ENCODE measurements at places on chromosomes 2 and 18. TPM values are rescaled to one million over a fixed set of nuclear protein-coding genes. Genes with fewer than 3 reads are reported as not detected.

Gene PLB1
- total RNA-seq = 12.9 TPM

- no peak for DNase-seq
These were observed 8.0 kb upstream of the PTPN4 start for GRCh38 chr2:119751706-119752105.

DNA sequence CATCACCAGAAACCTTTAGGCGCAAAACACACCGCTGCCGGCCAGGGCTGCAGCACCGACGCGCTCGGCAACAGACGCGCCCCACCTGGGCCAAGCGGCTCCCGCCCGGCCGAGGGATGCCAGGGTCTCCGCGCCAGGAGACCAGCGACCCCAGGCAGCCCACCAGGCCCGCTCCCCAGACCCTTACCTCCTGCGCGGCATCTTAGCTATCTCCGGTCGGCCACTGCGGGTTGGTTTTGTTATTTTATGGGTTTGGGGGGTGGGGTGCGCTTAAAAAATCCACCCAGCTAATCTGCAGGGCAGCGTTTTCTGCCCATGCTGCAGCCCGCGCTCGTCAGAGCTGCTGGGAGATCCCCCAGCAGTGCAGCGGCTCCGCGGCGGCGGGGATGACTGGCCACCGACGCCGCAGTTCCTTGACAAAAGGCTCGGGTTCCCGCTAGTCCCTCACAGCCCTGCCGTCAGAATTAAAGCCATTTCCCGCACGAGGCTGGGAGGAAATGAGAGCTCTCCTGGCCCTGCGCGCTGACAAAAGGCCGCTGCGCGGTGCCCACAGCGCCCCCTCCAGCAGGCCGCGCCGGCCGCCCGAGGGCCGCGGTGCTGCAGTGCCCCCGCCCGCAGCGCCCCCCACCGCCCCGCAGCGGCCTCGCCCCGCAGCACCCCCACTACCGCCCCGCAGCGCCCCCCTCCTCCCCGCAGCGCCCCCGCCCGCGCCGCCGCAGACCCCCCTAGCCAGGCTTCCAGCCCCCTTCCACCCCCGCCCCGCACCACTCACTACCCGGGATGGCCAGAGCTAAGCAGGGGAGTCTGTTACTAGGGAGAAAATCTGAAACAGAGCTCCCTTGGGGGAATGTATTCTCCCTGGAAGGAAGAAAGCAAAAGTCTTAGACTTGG, at the start of gene ADD2:
Gene ADD2, minus strand, starts transcription at position 502 of the 891 bp plus-strand sequence. CDS start 61,792 bp downstream, outside the sequence.
- peak; percentile 78 for DNase-seq

Gene KRTCAP3
- 3.2 TPM for total RNA-seq

Gene LYPD1
- 1.0 TPM for total RNA-seq

GRCh38 chr18:75437979-75438378, 10.5 kb upstream of the SMIM21 start:
- DNase-seq = no peak

Gene MOCOS
- 2.7 TPM for total RNA-seq

GRCh38 chr2:120568089-120568974, 167.3 kb upstream of the GLI2 start:
- DNase-seq = no peak

- no peak for DNase-seq
These were observed 198.0 kb downstream of the ALK start for GRCh38 chr2:29723255-29724001.

- no peak for DNase-seq
These were observed 3.0 kb upstream of the STK17B start for GRCh38 chr2:196174404-196174803.

- no peak for DNase-seq
These were observed 308.8 kb upstream of the LYPD1 start for GRCh38 chr2:132978840-132979239.

DNA sequence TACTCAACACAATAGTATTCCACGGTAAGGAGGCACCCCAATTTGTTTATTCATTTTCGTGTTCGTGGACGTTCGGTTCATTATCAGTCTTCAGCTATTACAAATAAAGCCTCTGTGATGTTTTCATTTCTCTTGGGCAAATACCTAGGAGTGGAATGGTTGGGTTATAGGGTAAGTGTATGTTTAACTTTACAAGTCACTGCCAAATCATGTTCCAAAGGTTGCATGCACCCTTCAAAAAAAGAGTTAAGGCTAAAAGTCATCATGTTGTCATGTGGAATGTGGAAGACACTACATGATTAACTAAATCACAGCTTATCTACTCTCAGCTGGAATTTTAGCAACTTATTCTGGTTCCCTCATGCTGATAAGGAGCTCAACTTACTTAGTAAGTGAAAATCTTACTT, 15.8 kb downstream of the INO80C start:
- no peak for DNase-seq

DNA sequence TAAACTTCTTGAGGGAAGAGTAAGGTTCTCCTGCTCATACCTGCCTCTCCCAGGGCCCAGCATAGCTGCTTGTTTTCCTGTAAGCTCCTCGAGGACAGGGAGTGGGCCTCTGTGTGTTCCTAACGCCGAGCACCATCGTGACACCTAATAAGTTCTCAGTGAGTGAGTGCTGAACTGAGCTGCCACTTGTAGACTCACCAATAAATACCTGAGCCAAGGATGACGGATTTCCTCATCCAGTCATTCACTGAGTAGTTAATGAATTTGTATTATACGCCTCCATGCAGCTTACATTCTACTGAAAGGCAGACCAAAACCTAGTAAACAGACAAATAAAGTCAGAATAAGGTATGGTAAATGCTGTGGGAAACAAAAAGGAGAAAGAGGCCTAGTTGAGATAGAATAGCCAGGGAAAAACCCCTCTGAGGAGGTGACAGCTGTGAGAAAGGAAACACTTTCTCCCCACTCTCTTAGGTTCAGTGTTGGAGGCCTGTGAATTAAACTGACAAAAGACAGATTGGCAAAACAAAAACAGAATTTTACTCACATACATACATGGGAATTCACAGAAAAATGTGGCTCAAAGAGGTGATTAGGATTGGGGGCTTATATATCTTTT, 138.6 kb downstream of the B3GNT2 start:
- DNase-seq = no peak

- no peak for DNase-seq
These were observed 271.1 kb downstream of the PRKCE start for GRCh38 chr2:45922577-45922988.

GRCh38 chr18:77058290-77058835, 74.2 kb downstream of the MBP start:
- peak; percentile 86 for DNase-seq

- no peak for DNase-seq
These were observed 15.8 kb downstream of the RIOK3 start for GRCh38 chr18:23468753-23469459.

DNA sequence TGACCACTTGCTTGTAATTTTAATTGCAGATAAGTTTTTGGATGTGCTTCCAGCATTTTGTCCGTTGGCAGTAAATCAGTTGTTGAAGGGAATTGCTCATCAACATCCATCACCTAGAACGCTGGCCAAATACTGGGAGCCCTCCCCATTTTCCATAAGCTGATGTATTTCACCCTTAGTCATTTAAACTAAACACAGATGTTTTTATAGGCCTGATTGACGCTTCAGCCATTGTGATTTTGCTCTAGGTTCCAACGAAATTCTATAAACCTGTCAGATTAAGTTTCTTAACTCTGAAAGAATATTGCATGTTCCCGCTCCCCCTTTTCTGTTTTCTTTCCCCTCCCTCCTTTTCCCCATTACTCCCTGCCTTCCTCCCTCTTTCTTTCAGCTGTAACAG, 1.0 kb upstream of the RPRM start:
- DNase-seq = no peak

DNA sequence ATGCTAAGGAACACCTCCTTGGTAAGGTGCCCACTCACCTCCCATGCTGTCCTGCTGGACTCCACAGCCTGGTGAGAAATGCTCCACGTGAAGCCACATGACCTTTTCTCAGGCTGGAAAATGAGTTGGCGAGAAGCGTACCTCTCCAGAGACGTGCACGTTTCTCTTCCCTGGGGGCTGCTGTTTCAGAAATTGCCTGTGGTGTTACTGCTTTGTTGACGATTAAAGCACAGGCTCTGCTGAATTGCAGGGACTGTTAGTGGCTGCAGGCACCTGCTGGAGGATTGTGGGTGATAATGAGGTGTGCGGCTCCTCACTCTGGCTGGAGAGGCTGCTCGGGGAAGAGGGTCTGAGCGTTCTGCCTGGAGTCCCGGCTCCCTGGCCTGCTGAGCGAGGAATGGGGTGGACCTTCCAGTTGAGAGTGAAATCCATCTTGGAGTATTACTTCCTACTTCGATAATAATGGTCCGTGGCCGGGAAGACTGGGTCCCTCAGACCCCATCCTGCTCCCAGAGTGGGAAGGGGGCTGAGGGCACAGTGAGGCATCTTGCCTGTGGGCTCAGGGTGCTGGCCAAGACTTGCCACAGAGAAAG, 199.3 kb upstream of the HDAC4 start:
- peak; percentile 54 for DNase-seq

Gene ZRANB3
- total RNA-seq = 11.1 TPM

DNA sequence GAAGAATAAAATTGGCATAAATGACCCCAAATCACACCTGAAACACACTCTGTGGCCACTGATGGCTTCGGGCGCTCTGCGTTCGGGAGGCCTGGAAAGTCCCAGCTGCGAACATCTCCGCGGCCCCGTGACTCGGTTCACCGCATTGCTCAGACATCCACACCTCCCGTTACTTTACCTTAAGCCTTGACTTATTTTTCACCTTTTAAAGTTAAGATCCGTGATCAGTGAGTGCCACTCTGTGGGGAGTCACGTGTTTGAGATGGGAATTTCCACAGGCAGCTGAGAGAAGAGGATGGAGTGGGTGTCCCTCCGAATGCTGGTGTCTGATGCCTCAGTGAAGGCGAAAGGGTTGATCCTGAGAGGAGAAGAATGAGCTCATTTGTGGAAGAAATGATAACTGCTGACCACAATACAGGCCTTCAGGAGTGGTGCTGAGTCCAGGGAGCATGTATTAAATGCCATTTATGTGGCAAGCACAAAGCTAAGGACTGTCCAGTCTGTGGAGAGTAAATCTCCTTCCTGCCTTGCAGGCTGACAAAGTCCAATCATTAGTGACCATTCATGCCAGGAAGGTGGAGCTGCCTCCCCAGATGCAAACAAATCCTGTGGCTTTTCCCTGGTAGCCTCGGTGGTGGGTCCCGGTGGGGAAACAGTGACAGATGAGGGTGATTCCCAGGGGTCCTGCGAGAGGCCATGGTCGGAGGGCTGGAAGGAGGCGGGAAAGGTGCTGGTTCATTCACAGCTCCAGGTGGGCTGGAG, 168.8 kb downstream of the RTP5 start:
- no peak for DNase-seq

- no peak for DNase-seq
These were observed 463 bp downstream of the HS1BP3 start for GRCh38 chr2:20650393-20650876.

GRCh38 chr18:57534511-57534909, 52.0 kb downstream of the FECH start:
- no peak for DNase-seq

- DNase-seq = no peak
These were observed 442.6 kb downstream of the CMPK2 start for GRCh38 chr2:6423157-6423556.

Gene DOCK10
- 180 TPM for total RNA-seq

DNA sequence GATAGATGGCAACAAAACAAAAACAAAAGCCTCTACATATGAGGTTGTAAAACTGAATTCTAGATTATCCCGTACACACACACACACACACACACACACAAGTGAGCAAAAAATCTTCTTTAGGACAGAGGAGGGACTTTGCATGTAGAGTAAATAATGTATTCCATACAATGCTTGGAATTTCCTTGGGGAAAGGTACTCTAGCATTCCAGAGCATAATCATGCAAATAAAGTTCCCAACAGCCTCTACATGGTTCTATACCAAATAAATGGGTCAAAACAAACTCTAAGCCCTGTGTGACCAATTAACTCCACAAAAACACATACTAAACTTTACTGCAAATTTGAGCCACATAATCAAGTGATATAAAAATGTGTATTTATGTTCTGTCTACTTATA, 191.4 kb downstream of the RBM43 start:
- DNase-seq = no peak

- DNase-seq = no peak
These were observed 420.5 kb downstream of the STK39 start for GRCh38 chr2:167826906-167827305.

- peak; percentile 67 for DNase-seq
These were observed 6.7 kb downstream of the ARHGEF4 start for GRCh38 chr2:130843321-130843985.

DNA sequence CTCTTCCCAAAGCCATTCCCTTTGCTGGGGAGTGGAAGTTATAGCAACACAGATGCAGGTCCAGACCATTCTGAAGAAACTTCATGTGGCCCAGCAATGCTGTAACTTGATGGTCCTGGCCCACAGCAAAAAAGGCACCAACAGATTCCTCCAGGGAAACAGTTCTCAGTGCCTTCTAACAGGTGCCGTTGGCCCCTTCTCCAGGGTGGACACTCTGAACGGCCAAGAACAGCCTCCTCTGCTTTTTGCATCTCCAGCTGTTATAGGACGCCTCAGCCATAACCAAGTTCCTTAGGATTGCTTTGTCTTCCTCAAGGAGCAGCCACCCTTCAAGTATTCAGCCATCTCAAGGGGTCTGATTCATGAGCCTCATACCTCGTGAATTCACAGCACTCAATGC, 38.0 kb downstream of the MARCO start:
- DNase-seq = no peak

Measured in spleen (tissue), 13 donors.